ENCODE measurements at places on chromosomes 2 and 18. TPM values are rescaled to one million over a fixed set of nuclear protein-coding genes. Genes with fewer than 3 reads are reported as not detected.

- ATAC-seq = no peak
These were observed 146.5 kb downstream of the NETO1 start for GRCh38 chr18:72721330-72721729.

- no peak for ATAC-seq
These were observed 40.6 kb upstream of the CCNYL1 start for GRCh38 chr2:207670887-207671286.

- no peak for ATAC-seq
These were observed 18.4 kb upstream of the HPCAL1 start for GRCh38 chr2:10284108-10284870.

Gene PCARE
- total RNA-seq = 0.41 TPM

Gene ACOXL
- 0.17 TPM for total RNA-seq

All from motor neuron (in vitro differentiated cells).